ENCODE measurements at places on chromosomes 2 and 18.

GRCh38 chr2:166413255-166413654 is 37.5 kb upstream of the SCN9A start:
- H3K4me3 ChIP-seq, result no peak overlapping the region
- H3K4me1 ChIP-seq, result peaks cover 3% of the 10 kb centered on the region
- no peak for DNase-seq
- H3K27me3 ChIP-seq, result no peaks in the 10 kb centered on the region
- no peak overlapping the region for H3K27ac ChIP-seq
- H3K36me3 ChIP-seq, result no peaks in the 10 kb centered on the region

DNA sequence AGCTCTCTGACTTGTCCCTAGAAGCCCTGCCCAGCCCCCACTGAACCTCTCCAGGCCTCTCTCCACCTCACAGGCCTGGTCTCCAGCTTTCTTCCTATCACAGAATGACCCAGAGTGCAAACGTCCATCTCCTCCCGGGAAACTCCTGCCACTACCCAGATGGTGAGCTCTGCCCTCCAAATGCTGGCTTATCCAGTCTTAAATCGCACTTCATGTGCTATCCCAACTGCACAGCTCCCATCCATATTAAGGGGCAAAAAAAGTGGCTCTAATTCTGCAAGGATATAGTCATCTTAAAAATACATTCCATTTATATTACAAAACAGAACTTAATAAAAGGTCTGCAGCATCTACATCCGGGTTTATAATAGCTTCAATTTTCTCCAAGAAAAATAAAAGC is 70.8 kb upstream of the CDC42EP3 start:
- no peak overlapping the region for H3K4me3 ChIP-seq
- DNase-seq, result no peak
- no peaks in the 10 kb centered on the region for H3K36me3 ChIP-seq
- H3K27me3 ChIP-seq, result no peaks in the 10 kb centered on the region

GRCh38 chr2:158463496-158464095 is 6.8 kb downstream of the PKP4 start:
- peak overlapping the region; percentile 74 for H3K27ac ChIP-seq
- H3K4me3 ChIP-seq, result no peak overlapping the region
- no peaks in the 10 kb centered on the region for H3K27me3 ChIP-seq
- H3K36me3 ChIP-seq, result no peaks in the 10 kb centered on the region

GRCh38 chr2:143525402-143525860 is 396.2 kb downstream of the ARHGAP15 start:
- no peak overlapping the region for H3K4me3 ChIP-seq
- no peaks in the 10 kb centered on the region for H3K27me3 ChIP-seq
- no peaks in the 10 kb centered on the region for H3K36me3 ChIP-seq
- H3K27ac ChIP-seq, result peak overlapping the region; percentile 26
- DNase-seq, result no peak

DNA sequence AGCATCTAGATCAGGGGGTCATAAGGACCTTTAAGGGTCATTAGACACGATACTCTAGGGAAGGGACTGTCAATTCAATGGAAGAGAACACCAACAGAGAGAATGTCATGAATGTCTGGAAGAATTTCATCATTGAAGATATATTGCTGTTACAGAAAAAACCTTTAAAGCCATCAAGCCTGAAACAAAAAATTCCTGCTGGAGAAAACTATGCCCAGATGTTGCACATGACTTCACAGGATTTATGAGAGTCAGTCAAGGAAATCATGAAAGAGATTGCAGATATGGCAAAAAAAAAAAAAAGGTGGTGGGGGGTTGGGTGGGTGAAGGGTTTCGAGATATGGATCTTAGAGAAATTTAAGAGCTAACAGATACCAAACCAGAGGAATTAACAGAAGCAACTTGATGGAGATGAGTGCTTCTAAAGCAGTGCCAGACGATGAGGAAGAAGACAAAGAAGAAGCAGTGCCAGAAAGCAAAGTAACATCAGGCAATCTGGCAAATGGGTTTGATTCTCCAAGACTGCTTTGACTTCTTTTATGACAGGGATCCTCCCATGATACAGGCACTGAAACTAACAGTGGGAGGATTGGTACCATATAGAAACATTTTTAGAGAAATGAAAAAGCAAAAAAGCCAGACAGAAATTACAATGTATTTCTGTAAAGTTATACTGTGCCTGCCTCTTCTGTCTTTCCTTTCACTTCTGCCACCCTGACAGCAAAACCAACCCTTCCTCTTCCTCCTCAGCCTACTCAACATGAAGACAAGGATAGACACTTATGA is 28.5 kb downstream of the MAP4K3 start:
- H3K27ac ChIP-seq, result peak overlapping the region; percentile 78
- H3K36me3 ChIP-seq, result no peaks in the 10 kb centered on the region
- H3K27me3 ChIP-seq, result no peaks in the 10 kb centered on the region
- H3K4me1 ChIP-seq, result peaks cover 94% of the 10 kb centered on the region
- no peak for DNase-seq

GRCh38 chr2:201656102-201656501 is 12.8 kb upstream of the TMEM237 start:
- H3K36me3 ChIP-seq, result no peaks in the 10 kb centered on the region
- H3K4me1 ChIP-seq, result peaks cover under 1% of the 10 kb centered on the region
- DNase-seq, result no peak
- H3K27me3 ChIP-seq, result no peaks in the 10 kb centered on the region
- H3K4me3 ChIP-seq, result no peak overlapping the region

GRCh38 chr2:206774871-206775270 is 9.5 kb downstream of the FASTKD2 start:
- H3K4me1 ChIP-seq, result no peaks in the 10 kb centered on the region
- peaks cover 81% of the 10 kb centered on the region for H3K36me3 ChIP-seq
- H3K27ac ChIP-seq, result no peak overlapping the region
- no peaks in the 10 kb centered on the region for H3K27me3 ChIP-seq
- H3K4me3 ChIP-seq, result no peak overlapping the region

DNA sequence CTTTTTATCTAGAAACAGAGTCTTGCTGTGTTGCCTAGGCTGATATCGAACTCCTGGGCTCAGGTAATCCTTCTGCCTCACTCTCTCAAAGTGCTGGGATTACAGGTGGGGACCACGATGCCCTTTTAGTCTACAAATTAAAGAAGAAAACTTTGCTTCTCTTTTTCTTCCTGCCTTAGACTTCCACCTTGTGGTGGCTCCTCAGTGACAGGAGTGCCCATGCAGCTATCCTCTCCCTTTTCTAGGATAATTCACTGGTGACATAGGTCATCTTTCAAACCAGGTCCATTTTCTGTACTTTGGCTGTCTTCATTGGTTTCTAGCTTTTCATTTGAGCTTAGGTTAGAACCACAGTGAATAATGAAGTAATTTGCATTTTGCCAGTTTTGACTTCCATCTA is 13.6 kb downstream of the DCAF17 start:
- no peak overlapping the region for H3K4me3 ChIP-seq
- H3K36me3 ChIP-seq, result peaks cover 60% of the 10 kb centered on the region
- DNase-seq, result no peak
- no peaks in the 10 kb centered on the region for H3K27me3 ChIP-seq

DNA sequence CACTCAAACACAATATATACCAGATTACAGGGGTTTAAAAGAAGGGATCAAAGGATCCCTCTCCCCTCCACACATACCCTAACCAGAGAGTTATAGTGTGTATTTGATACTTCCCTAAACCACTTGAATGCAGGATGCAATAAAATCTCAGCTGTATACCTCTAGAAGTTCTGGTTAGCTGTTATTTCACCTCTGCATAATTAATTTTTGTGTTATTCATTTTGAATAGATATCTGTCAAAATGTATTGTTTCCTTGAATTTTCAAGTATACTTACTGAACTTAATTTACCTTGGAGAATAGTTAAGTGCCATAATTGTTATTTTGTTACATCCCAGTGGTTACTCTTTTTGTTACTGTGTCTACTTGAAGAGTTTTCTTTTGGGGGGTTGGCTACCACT is 34.5 kb downstream of the DDX1 start:
- no peaks in the 10 kb centered on the region for H3K4me1 ChIP-seq
- H3K27ac ChIP-seq, result no peak overlapping the region
- peaks cover 84% of the 10 kb centered on the region for H3K36me3 ChIP-seq

DNA sequence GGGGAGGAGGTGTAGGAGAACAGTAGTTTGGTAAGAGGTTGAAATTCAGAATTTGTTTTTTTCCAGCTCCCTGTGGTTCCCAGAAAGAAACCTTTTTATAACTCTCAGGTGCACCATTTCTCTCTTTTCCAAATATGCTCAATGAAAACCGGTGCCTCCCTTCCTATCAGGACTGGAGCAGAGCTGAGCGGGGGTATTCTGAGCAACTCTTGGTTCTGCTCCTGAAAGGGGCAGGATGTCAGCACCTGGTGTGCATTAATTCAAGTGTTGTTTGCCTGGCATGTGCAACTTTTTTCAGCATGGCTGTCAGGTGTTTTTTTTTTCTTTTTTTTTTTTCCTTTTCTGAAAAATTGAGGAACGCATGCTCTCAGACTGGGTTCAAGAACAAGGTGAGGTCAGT is 74.1 kb downstream of the MAPK4 start:
- H3K27ac ChIP-seq, result no peak overlapping the region
- H3K4me3 ChIP-seq, result no peak overlapping the region
- H3K36me3 ChIP-seq, result no peaks in the 10 kb centered on the region
- DNase-seq, result no peak
- no peaks in the 10 kb centered on the region for H3K27me3 ChIP-seq
- peaks cover 24% of the 10 kb centered on the region for H3K4me1 ChIP-seq

DNA sequence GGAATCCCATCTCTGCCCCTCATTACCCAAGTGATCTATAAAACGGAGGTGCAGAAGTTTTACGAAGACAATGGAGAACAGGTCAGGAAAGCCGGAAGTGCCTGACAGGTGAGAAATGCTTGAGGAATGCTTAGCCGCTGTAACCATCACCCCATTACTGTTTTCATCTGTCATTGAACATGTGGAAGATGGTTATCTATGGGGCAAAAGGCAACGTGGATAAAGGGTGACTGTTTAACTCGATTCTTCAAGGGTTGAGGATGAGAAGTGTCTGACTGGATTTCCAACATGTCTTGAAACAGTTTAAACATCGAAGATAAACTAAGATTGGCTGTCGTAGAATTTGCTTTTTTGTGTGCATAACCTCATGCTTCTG is 17.3 kb downstream of the HK2 start:
- no peak for DNase-seq
- no peaks in the 10 kb centered on the region for H3K27me3 ChIP-seq
- H3K27ac ChIP-seq, result peak overlapping the region; percentile 73
- H3K4me3 ChIP-seq, result no peak overlapping the region
- H3K36me3 ChIP-seq, result peaks cover 24% of the 10 kb centered on the region

- peaks cover 10% of the 10 kb centered on the region for H3K4me1 ChIP-seq
- no peaks in the 10 kb centered on the region for H3K27me3 ChIP-seq
- H3K4me3 ChIP-seq, result no peak overlapping the region
- H3K27ac ChIP-seq, result no peak overlapping the region
- H3K36me3 ChIP-seq, result no peaks in the 10 kb centered on the region
Observed at GRCh38 chr18:70386582-70386981, 97.7 kb downstream of the SOCS6 start.

- H3K4me1 ChIP-seq, result peaks cover 11% of the 10 kb centered on the region
- H3K4me3 ChIP-seq, result no peak overlapping the region
- H3K36me3 ChIP-seq, result peaks cover 6% of the 10 kb centered on the region
- no peak overlapping the region for H3K27ac ChIP-seq
Observed at GRCh38 chr2:58137221-58137620, 90.6 kb downstream of the VRK2 start.

DNA sequence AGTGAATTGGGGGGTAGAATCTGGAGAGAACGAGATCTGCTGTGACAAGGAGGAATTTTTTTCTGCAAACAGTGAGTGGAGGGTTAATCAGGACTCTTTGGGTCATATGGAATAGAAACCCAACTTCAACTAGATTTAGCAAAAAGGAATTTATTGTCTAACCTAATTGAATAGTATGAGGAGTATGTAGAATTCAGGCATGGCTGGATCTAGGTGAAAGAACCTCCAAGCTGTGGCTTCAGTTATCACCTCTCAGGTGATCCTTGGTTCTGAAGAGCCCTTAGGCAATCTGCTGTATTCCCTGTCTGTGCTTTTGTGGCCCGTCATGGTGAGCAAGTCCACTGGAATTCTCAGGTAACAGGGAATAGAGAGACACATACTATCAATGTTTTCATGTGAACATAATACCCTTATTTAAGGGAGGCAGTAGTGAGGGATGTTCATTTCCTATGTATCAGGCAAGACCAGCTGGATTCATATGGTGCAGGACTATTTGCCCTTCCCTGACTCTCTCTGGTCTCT is 164.7 kb downstream of the ALPK2 start:
- peaks cover 5% of the 10 kb centered on the region for H3K36me3 ChIP-seq
- H3K4me1 ChIP-seq, result peaks cover 11% of the 10 kb centered on the region
- no peaks in the 10 kb centered on the region for H3K27me3 ChIP-seq

DNA sequence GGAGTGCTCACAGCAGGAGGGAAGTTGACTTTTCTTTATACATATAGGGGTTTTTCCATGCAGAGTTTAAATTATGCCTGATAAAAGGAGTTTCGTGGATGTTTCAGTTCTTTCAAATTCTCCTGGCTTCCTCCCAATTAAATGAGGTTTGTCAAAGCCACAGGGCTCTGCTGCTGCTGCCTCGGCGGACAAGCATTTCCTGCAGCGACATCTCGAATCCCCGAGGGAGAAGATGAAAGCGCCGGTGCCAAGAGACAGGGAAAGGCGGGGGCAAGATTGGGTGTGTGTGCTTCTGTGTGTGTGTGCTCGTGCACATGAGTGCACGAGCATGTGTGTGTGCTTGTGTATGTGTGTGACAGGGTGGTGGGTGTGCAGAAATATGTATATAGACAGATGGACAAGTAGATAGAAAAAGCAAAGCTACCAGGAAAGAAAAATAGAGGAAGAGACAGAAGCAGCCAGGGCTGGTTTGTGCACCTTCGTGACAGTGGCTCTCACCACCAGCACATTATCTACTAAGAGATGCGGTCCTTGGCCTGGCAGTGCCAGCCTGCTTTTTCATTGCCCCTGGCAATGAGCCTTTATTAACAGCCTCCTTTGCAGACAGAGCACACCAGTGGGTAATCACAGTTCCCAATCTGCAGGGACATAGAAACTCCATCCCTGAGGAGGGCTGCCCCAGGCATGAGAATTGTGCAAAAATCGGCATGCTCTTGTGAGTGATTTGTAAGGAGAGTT is 76.2 kb downstream of the CDK15 start:
- H3K27ac ChIP-seq, result no peak overlapping the region
- DNase-seq, result peak; percentile 29
- H3K4me3 ChIP-seq, result peak overlapping the region; percentile 16
- H3K27me3 ChIP-seq, result peaks cover 8% of the 10 kb centered on the region

DNA sequence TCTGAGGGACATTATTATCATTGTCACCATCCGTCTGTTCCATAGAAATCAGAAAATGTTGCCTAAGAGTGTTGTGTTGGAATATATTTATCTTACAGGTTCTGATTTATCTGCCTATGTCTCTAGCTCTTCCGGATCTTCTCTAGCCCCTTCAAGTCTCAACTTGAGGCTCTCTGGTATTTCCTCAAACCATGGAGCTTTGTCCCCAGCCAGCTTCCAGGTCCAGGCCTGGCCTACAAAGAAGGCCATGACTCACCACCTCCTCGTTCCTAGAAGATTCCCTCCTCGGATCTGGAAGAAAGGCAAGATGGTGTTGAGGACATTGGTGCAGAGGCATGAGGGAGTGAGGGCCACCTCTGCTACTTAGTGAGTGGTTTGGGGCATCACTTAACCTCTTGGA is 122.1 kb upstream of the TRIB2 start:
- H3K36me3 ChIP-seq, result no peaks in the 10 kb centered on the region
- no peak for DNase-seq
- peaks cover 6% of the 10 kb centered on the region for H3K4me1 ChIP-seq
- no peak overlapping the region for H3K4me3 ChIP-seq

Measured in WTC11 (cell line).